ENCODE measurements at places on chromosomes 5 and 9.

- peak; percentile 19 for DNase-seq
Observed at GRCh38 chr5:80711938-80712337, 57.2 kb upstream of the DHFR start.

DNA sequence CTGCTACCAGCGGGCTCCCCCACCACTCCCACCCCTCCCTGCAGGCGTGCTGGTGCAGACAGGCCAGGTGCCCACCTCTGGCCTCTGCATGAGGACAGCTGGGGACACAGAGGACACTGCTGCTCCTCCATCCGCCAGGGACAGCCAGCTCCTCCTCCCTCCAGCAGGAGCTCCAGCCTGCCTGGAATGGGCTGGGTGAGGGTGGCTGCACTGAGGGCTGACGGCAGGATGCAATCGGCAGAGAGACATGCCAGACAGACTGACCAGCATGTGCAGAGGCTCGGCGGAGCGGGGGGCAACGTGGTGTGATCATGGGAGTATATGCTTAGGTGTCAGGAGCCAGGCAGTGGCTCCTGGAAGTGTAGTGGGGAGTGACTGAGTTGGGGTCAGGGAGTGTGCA, 68.4 kb downstream of the RASGEF1C start:
- no peak for DNase-seq

DNA sequence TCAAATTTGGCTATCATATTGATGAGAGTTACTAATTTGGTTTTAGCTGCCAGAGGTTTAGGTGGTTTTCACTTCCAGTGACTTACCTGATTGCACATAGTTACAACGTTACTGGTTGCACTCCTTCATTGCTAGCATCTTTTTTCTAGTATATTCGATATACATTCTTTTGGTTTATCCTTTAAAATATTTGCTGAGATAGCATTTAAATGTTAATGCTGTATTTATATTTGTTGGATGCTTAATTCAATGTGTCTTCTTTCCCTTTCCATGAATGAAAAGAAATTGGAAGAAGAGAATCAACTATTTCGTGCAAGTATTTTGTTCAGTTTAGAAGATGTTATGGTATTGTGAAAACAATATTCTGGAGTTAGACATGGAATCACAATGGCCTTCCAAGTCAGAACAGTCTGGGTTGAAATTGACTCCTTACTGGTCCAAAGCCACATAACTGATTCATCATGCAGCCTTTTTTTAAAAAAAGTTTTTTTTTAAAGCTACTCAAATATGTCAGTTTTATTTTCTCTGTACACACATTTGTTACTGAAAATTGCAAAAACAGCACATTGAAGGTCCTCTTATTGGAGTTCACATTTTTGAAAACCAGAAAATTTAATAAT, 2.2 kb downstream of the SPIN1 start:
- no peak for DNase-seq

DNA sequence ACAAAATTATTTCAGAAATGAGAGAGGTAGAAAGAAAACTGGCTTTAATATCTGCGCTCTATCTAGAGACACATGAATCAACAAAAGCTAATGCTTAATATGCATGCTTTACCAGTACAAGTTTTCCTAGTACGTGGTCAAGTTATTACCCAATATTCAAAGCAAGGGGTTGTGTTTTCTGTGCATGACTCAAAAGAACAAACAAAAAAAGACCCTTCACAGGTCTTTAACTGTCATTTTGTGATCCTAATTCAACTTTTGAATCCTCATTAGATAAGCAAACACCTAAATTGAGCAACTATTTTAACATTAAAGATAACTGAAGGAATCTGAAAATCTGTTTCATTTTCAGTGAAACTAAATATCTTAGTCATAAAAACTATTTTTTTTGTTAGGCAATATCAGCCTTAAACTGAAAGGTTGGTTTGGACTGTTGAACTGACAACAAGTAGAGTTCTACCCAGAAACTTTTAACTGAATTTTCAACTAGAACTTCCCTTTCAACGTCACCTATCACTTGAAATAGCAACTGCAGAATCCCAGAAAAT, 12.5 kb downstream of the ST8SIA4 start:
- peak; percentile 31 for DNase-seq

DNA sequence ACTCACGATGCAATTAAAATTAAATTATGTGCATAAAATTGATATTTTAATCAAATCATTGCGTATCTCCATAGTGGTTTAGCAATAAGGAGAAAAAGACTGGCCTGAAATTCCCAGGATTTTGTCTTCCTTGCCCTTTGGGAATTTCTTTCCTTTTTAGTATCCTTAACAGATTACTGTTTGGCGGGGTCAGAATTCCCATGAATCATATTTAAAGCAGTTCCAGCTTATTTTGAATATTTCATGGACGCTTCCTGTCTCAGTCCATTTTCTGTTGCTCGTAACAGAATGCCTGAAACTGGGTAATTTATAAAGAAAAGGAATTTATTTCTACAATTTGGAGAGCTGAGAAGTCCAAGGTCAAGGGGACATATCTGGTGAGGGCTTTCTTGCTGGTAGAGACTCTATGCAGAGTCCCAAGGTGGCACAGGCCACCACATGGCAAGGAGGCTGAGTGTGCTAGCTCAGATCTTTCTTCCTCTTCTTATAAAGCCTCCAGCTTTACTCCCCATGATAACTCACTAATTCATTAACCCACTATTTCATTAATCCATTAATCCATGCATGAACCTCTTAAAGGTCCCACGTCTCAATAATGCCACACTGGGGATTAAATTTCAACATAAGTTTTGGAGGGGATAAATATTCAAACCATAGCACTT, 37.8 kb downstream of the CDH6 start:
- DNase-seq = no peak

DNA sequence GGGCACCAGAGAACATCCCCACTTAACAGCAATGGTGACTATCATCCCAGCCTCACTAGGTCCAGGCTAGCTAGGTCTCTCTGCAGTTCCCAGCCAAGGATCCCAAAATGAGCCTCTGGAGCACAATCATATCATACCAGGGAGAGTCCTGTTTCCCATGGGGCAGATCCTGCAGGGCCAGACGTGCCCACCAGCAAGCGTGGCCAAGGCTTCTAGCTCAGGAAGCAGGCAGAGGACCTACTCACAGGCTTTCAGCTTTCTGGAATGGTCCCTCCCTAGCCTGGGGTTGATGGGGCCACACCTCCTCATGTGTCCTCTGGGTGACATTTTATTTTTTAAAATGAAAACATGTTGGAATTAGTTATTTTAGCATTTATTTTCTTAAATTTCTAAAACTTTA, 45.7 kb upstream of the PITX1 start:
- DNase-seq = no peak

- no peak for DNase-seq
Observed at GRCh38 chr9:103261951-103262350, 266.8 kb downstream of the CYLC2 start.

DNA sequence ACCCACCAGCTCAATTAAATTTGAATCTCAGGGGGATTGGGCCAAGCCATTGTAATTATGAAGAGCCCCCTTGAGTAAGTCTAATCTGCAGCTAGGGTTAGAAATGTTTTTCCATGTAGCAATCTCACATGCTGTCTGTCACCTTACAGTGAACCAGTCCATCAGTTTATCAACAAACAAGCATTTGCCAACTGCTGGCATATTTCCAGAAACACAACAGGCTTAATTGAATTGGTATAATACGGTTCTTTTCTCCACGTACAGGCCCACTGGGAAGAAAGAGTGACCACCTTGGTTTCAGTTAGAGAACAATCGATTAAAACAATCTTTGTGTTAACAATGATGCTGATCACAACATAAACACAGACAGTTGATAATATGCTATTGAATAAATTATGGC, 67.4 kb downstream of the NSUN2 start:
- no peak for DNase-seq

DNA sequence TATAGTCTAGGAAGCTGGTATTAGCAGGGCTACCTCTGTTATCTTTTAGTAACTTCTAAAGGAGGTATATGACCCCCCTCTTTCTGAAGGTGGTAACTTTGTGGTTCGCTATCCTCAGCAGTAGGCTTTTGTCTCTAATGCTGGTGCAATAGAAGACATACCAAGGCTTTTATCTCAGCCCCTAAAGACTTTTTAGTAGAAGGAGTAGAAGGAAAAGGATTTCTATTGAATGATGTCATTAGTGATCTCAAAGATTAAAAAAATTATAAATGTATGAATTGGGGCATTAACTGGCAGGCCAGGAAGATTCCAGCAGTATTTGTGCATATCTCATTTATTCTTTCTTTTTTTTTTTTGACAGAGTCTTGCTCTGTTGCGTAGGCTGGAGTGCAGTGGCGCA, 78.2 kb downstream of the RAI14 start:
- DNase-seq = no peak

- no peak for DNase-seq
Observed at GRCh38 chr9:25260046-25260445, 418.2 kb downstream of the TUSC1 start.

GRCh38 chr5:36457511-36458270, 148.7 kb upstream of the SLC1A3 start:
- no peak for DNase-seq

- DNase-seq = no peak
Observed at GRCh38 chr5:158606233-158606632, 493.5 kb downstream of the EBF1 start.

GRCh38 chr5:127649018-127649439, at the start of gene CTXN3:
Gene CTXN3 (plus strand): TSS chr5:127649082. CDS start chr5:127657522, 8,440 bp downstream.
- no peak for DNase-seq

DNA sequence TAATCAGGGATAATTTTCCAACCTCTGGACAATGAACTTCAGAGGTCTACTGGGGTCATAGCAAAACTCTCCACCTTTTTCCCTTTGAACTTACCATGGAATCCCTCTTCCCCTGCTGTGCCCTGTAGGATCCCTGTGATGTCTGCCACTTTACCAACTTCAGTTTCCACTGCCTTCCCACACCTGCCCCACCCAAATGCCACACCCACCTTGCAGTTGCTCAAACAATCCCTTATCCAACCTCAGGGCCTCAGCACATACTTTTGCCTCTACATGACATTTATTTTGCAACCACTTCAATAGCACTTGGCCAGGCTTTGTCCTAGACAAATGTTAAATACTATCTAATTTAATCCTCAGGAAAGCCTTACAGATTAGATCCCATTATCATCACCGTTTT, 463.7 kb upstream of the WWC1 start:
- no peak for DNase-seq

GRCh38 chr9:114511978-114512874, 7.0 kb upstream of the WHRN start:
- no peak for DNase-seq

DNA sequence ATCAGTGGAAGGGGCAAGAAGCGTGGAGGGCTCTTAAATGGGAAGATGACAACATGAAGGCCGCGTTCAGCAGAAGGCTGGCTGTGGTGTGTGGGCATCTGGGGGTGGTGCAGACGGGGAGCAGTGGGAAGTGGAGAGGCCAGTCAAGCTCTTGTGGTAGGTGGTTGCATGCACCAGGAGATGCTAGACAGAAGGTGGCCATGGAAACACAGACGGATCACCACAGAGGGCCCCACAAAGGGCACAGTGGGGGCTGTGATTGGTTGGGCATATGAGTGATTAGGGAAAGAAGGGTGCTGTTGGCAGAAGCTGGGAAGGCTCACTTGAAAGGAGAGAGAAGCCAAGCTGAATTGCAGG, 14.7 kb downstream of the MTMR12 start:
- no peak for DNase-seq

- no peak for DNase-seq
Observed at GRCh38 chr9:14135421-14135820, 178.5 kb downstream of the NFIB start.

GRCh38 chr9:8842402-8843193, 1043.0 kb upstream of the DMAC1 start:
- DNase-seq = no peak

DNA sequence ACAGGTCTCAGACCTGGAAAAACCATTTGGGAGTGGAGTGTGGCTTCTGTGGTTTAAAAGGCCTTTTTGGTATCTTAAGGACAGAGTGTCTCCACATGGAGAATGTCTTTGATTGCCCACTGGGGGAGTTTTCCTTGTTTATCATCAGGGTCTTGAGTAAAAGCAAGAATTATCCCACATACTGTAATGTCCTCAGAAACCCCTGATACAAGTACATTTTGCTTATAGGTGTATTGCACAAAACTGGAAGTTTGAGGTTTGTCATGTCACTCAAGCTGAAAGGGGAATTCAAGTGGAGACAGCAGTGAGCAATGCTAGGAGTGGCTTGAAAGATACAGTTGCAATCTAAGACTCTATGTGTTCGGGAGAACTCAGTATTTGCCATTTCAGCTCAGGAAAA, 62.7 kb upstream of the GRAMD2B start:
- DNase-seq = no peak

GRCh38 chr5:80308526-80308925, 11.3 kb upstream of the SPZ1 start:
- DNase-seq = no peak

DNA sequence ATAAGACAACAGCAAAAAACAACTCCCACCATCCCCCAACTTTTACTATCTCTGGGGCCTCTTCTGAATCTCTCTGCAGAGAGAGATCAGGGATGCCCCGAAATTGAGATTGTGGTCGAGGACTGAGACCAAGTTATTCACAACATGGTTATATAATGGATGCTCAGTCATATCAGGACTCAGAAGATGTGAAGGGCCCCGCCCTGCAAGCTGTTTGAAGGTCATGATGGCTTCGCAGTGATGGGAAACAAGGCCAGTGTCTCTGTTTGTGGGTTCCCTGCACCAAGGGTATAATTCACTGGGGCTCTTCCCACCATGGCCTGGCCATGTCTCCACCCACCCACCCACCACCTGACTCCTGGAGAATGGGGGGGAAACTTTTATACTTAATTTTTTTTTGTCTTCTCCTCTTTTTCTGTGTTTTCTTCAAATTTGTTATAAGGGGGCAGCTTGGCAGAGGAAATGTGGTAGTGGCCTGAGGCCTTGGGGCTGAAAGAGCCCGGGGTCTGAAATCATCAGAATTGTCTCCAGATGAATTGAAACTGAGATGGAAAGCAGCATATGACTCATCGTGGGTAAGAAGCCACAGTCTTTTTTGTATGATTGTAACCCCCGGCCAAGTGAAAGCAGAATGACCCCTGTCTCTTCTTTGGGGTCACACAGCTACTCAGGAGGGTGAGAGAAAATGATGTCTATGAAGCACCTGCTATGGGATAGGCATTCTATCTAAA, 15.0 kb upstream of the TEX48 start:
- peak; percentile 37 for DNase-seq

DNA sequence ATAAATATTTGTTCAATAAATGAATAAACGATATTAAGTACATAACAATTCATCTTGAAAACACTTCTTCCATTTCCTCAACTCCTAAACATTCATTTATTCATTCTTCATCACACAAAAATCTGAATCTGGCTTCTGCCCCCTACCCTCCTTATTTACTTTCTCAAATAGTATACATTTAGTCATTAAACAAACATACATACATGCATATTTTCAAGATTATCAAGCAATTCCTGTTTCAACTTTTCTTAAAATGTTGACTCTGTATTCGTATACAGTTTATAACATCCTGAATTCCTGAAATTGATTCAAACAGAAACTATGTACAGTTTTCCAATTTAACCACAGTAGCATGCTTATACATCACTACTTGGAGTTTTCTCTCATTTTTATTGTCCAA, 129.0 kb downstream of the MUSK start:
- DNase-seq = no peak

Data from CD4-positive, alpha-beta T cell treated with Interleukin-21 for 1 hour (primary cell).